ENCODE measurements at places on chromosomes 12 and 14.
A peak's percentile ranks its signal among the peaks of the same experiment; 100 is the strongest.

DNA sequence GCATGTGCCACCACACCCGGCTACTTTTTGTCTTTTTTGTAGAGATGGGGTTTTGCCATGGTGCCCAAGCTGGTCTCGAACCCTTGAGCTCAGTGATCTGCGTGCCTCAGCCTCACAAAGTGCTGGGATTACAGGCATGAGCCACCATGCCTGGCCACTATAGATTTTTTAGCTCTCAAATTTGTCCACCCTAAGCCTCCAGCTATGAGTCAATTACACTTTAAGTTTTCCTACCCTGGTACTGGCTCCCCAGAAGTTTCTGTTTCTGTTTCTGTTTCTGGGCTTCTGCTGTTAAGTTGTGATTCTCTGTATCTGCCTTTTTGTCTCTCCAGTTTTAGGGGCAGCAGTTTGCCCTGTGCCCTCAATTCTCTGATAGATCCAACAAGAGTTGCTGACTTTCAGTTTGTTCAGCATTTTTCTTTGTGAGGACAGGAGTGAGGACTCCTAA lies 4.4 kb upstream of the TINF2 start:
- DNase-seq, result no peak

GRCh38 chr12:115380546-115381120 lies 696.7 kb upstream of the TBX3 start:
- DNase-seq, result no peak

GRCh38 chr12:1830981-1831963 lies 10.9 kb downstream of the LRTM2 start:
- DNase-seq, result peak; percentile 68

DNA sequence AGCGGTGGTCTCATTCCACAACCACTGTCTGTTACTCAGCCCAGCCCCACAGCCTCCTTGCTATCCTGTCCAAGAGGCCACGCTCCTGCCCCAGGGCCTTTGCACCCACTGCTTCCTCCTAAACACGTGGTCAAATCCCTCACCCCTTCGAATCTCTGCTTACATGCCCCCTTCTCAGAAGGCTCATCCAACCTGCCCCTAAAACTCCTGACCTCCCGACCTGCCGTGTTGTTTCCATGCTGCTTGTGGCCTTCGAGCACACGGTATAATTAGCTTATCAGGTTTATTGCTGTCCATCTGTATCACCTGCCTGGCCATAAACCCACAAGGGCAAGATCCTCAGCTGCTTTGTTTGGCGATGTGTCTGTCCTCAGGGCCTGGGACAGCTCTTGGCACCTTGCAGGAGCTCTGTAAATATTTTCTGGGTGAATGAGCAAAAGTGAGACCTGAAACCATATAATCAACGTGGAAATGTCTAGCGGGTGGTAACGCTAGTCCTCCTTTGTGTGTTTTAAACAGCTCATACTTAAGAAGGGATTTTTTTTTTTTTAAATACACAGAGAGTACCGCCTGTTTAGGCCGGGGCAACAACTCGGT lies 36.0 kb downstream of the SCARB1 start:
- no peak for DNase-seq

DNA sequence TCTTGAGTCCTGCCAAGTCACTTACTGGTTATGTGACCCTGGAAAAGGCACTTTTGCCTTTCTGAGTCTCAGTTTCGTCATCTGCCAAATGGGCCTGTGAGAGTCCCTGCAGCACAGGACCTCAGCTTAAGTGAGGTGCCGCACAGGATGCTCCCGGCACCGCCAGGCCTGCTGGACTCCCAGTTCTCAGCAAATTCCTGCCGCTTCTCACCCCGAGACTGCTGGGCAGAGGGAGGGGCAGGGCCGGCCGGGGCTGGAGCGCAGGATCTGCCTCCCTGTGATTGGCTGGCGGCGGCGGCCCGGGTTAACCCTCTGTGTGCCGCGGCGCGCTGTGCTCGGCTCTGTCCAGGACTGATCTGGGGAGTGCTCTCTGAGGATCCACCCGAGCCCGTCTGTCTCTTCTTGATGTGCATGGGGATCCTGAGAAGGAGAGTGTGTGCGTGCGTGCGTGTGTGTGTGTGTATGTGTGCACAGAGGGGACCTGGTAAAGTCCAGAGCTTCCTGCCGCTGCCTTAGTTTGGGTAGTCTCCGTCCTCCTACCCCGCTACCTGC lies 8.6 kb downstream of the SETD1B start:
- DNase-seq, result no peak

GRCh38 chr14:57617510-57617909 lies 123.9 kb upstream of the CCDC198 start:
- DNase-seq, result no peak

- no peak for DNase-seq
Observed at GRCh38 chr14:93045965-93046704, 69.6 kb downstream of the ITPK1 start.

DNA sequence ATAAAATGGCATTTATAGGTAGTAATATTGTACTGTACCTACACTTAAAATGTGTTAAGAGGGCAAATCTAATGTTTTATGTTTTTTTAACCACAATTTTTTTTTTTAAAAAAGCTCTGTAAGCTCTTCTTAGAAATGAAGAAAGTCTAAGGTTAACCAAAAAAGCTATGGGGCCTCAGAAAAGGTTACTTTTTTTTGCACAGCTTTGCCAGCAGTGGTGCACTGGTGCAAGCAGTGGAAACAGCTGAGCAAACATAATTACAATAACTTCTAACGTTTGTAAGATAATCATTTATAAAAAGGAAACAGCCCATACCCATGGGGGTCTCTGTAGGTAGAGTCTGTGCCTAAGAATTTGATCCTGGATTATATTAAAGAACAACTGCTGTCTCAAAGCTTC lies 85.1 kb upstream of the NID2 start:
- no peak for DNase-seq

DNA sequence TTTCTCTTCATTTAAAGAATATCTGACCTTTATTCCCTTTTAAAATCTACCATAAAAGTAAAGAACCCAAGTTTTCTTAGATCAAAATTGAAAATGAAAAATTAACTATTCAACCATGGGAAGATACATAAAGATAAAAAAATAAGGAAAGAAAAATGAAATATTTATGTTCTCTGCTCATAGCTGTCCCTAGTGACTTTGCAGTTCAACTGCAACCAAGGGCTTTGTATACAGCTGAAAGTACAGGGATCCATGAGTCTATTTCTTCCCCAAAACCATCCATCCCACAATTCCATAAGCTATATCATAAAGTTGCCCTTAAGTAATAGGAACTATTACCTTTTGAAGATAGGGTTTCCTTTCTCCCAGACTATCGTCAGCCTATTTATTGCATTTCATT lies 113.1 kb downstream of the ITPR2 start:
- no peak for DNase-seq

GRCh38 chr14:60723907-60724618 lies at the start of gene SIX4:
Gene SIX4, minus strand, starts transcription at chr14:60724351. Its CDS starts 277 bp downstream, at chr14:60724074.
- DNase-seq, result no peak

GRCh38 chr12:124233846-124234640 lies 60.9 kb upstream of the RFLNA start:
- DNase-seq, result peak; percentile 53

GRCh38 chr14:101116486-101117130 lies 213.1 kb upstream of the RTL1 start:
- no peak for DNase-seq

- no peak for DNase-seq
Observed at GRCh38 chr12:6534945-6535696, 804 bp downstream of the GAPDH start.

DNA sequence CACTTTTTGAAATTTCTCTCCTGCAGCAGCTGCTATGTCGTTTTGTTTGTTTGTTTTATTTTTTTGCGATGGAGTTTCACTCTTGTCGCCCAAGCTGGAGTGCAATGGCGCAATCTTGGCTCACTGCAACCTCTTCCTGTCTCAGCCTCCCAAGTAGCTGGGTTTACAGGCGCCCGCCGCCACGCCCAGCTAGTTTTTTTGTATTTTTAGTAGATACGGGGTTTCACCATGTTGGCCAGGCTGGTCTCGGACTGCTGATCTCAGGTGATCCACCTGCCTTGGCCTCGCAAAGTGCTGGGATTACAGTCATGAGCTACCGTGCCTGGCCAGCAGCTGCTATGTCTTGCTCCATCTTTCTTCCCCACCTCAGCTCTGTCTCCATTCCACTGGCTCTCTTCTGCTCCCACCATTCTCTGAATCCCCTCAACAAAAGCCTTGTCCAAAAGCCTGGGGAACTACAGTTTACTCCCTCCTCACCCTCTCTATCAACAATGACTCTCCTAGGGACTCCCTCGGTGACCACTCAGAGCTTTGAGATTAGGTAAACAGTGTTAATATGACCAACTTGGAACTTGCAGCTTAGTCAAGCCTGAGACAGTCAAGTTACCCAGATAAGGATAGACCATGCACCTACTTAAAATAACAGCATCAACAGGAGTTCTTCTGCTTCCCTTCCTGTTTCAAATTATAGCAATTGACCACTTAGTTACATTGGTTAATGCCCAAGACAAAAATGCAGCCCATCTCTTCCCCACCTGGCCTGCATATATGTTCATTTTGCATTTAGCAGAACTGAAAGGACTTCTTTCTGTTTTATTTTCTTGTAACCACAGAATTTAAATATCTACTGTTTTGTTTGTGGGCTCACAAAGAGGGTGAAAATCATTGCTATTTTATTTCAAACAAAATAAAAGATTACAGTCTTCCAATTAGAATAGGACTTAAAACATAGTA lies 189.0 kb upstream of the AMIGO2 start:
- DNase-seq, result no peak

DNA sequence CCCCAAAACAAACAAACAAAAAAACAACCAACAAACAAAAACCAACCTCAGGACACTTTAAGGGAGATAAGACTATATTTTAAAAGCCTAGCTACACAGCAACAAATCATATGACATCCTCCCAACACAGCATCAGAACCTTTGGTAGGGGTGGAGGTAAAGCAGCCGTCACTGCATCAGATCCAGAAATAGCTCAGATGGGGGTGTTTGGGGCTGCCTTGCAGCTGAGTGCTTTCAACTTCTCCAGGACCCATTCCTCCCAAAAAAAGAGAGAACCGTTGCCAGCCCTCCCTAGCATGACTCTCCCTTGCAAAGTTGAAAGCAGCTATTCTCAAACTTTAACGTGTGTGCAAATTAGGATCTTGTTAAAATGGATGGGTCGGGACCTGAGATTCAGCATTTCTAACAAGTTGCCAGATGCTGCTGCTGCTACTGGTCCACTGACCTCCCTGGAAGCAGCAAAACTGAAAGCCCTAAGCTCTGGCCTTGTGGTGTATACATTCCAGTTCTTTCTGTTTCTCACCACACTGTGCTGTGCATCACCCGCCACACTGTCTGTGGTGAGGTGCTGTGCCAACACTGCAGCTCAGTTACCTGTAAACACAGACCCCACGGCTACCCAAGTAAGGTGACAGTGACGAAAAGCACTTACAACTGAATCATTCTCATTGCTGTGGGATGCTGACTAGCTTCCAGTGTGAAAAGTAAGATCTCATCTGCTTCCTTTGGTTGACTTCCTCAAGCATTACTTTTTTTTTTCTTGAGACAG lies 54.0 kb downstream of the SLC38A1 start:
- no peak for DNase-seq

DNA sequence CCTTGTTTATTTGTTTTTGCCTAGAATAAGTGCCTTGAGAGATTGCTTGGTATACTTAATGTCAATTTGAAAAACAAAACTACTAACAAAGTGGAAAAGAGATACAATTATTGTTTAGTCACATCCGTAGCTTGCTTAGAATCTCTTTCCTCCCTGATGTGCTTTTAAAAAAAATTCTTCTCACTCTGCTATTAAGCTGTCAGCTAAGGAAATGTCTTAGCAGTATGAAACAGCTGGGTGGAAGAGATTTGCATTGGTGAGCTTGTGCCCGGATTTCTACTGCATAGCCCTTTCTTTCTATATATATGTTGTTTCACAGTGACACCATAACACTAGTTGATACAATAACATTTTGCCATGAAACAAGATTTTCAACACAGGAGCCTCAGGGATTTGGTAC lies 229.4 kb upstream of the RGS6 start:
- no peak for DNase-seq

- DNase-seq, result no peak
Observed at GRCh38 chr12:55818886-55819285, 1.0 kb downstream of the ORMDL2 start.

- no peak for DNase-seq
Observed at GRCh38 chr12:130639476-130640424, 76.3 kb downstream of the RIMBP2 start.

DNA sequence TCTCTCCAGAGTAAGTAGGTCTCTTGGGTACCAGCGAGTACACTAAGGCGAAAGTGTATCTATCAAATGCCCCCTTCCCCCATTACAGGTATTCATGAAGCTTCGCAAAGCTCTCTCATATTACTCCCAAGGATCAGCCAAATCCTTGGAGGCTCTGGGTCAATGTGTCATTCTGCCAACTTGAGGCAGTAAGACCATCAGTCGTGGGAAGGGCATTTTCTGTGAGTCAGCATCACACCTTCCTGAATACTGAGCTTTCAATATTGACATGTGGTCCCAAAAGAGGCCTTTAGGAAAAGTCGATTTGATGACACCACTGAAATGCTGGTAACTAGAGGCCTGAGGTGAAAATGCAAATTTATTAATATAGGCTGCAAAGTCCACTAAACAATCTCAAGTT lies 323.9 kb downstream of the LRIG3 start:
- no peak for DNase-seq

- no peak for DNase-seq
Observed at GRCh38 chr14:65461730-65462129, 49.2 kb downstream of the FUT8 start.

All from spinal cord (tissue), 10 donors.